ENCODE measurements at places on chromosomes 7 and 10.

DNA sequence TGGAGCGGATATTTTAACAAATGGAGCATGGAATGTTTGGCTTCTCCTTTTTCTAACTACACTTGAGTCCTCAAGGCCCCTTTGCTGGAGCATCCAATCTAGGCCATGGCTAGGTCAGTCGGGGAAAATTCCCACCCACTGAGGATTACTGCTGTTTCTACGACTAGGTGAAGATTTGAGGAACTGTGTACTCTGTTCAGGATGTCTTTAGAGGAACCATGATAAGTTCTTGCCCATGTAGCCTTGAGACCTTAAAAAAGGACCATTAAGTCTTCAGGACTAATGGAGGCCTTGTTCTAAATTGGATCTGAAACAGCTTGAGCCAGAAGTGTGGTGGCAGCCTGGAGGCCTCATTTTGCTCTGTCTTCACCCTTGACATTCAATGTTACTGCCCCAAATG, 6.2 kb downstream of the AGK start:
- DNase-seq, result no peak

DNA sequence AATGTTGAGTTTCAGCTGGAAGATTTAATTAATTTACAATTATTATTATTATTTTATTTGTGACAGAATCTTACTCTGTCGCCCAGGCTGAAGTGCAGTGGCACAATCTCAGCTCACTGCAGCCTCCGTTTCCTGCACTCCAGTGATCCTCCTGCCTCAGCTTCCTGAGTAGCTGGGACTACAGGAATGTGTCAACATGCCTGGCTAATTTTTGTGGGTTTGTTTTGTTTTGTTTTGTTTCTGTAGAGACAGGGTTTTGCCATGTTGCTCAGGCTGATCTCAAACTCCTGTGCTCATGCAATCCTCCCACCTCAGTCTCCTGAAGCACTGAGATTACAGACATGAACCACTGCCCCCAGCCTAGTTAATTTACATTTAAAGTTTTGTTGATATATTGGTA, 93.8 kb upstream of the MEOX2 start:
- DNase-seq, result no peak

GRCh38 chr7:139047970-139048369, 12.1 kb upstream of the ZC3HAV1L start:
- DNase-seq, result no peak

GRCh38 chr10:5892007-5892406, 2.0 kb downstream of the FBH1 start:
- no peak for DNase-seq

GRCh38 chr10:8066797-8067196, 12.3 kb downstream of the GATA3 start:
- no peak for DNase-seq

- peak; percentile 65 for DNase-seq
Measured at GRCh38 chr7:4190010-4190981, 491.8 kb upstream of the FOXK1 start.

GRCh38 chr10:69359148-69359547, 57.6 kb downstream of the TACR2 start:
- no peak for DNase-seq

GRCh38 chr7:128108641-128109423, 77.6 kb upstream of the LRRC4 start:
- no peak for DNase-seq

GRCh38 chr7:29900745-29901144, 88.9 kb downstream of the SCRN1 start:
- DNase-seq, result no peak

Measured in glutamatergic neuron (in vitro differentiated cells).